SW 1271 (cell line): ENCODE measurements at places on chromosomes 7 and 10.
A peak's percentile ranks its signal among the peaks of the same experiment; 100 is the strongest.

DNA sequence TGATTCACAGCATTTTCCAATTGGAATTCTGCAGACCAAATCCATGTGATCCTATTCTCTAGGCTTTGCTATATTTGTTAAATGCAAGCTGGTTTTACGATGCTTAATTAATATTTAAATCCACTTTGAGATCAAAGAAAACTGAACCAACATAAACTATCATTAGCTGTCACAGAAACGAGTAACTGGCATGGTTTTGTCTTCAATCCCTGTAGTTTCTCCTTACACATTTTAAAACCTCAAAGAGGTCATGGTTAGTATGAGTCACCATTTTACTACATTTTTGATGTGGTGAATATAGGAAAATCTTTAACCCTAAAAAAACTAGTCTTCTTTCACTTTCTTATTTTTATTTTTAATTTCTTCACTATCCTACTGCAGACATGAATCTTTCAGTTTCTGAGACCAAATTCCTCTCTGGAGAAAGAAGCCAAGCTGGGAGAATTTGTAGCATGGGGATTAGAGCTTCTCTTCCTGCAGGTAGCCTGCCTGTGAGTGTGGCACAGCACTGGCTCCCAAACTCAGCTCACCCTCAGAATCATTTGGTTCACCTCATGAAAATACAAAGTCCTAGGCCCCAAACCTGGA is 8.7 kb upstream of the LIPM start:
- DNase-seq, result no peak

DNA sequence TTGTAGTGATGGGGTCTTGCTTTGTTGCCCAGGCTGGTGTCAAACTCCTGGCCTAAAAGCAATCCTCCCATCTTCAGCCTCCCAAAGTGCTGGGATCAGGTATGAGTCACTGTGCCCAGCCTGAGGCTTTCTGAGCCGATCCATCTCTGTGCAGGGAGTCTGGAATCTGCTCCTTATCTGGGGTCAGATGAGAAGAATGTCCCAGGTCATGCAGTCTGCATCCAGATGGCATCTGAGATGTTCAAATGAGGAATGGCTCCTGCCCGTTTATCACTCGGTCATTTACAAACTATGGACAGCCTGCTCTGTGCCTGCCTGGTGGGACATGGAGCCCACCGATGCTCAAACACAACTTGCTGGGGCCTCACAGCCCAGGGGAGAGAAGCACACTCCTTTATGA is 11.1 kb upstream of the SLC18A3 start:
- peak; percentile 5 for DNase-seq

GRCh38 chr7:71846160-71846559 is 566.0 kb downstream of the CALN1 start:
- DNase-seq, result no peak

DNA sequence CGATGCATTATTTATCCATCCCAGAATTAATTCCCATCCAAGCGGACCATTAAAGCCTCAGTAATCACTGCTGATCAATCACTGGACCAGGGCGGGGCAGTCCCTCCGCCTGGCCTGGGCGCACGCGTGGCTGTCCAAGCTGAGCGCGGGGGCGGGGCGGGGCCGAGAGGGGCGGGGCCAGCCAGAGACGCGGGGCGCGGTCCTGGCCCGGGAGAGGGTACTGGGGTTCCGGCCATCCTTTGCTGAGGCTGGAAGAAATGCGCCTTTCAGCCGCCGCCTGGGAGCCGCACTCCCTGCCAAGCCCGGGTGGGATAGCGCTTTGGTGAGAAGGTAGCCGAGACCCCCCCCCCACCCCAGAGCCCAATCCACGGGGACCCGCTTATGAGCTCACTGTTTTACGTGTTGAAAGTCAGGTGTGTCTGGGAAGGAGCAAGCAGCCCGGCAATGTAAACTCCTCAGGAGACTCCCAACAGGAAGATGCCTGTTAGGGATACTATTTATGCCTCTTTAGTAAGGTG is at the start of gene ARHGAP22:
Gene ARHGAP22, minus strand, starts transcription at position 83 of the 518 bp plus-strand sequence. CDS start 277 bp downstream, outside the sequence.
- no peak for DNase-seq
